ENCODE measurements at places on chromosomes 13 and 19.
A peak's percentile ranks its signal among the peaks of the same experiment; 100 is the strongest.

DNA sequence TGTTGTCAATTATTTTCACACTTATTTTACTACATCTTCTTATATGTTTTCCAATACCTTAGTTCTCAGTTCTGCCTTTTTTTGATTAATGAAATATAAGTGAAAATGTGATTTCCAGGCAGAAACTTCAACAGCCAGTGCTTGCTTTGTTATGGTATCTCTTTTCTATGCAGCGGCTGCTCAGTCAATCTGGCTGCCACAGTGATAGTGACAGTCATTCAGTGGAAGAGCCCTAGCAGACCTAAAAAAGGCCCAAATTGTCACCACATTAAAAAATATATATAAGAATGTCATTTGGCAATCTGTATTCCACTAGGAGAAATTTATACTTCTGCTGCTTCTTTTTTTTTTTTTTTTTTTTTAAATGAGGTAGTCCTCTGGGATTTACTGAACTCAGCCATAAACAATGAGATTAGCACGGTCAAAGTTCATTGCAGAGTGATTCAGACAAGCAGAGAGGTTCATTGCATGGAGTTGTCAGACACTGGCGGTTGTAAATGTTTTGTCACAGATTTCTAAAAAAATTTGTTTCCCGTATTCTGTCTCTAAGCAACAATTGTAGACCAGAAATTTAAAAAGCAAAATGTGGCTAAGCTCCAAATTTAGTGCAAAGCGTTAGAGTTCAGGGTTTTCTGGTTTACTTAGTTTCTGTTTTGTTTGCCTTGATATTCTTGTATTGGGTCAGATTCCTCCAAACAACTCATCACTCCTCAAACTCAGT is 94.7 kb upstream of the PRR20A start:
- DNase-seq = no peak

GRCh38 chr13:77300176-77301037 is 26.5 kb downstream of the MYCBP2 start:
- no peak for DNase-seq

GRCh38 chr19:13398780-13399726 is 107.2 kb downstream of the CACNA1A start:
- no peak for DNase-seq

DNA sequence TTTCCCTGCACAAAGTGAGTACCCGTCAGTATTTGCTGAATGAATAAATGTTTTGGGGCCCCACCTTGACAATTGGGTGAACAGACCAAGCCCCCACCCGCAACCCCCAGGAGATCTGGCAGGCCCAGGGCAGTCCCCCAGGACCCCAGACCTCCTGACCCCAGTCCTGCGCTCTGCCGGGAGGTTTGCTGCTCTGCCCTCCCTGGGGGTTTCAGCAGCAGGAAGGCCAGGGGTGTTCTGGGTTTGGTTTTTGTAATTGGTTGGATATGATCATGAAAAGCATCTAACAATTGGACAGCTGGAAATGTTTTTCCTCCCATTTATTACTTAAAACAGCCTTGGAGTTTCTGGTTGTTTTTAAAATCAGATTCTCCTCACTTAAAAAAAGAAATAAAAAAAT is 193.8 kb downstream of the URI1 start:
- DNase-seq = no peak

- no peak for DNase-seq
Measured at GRCh38 chr19:15666883-15667282, 6.0 kb upstream of the CYP4F12 start.

GRCh38 chr13:53890696-53891095 is 862.1 kb downstream of the OLFM4 start:
- DNase-seq = no peak

GRCh38 chr19:35153701-35154524 is 622 bp upstream of the FXYD5 start:
- peak; percentile 26 for DNase-seq

- no peak for DNase-seq
Measured at GRCh38 chr19:41956621-41957020, 2.5 kb downstream of the RABAC1 start.

DNA sequence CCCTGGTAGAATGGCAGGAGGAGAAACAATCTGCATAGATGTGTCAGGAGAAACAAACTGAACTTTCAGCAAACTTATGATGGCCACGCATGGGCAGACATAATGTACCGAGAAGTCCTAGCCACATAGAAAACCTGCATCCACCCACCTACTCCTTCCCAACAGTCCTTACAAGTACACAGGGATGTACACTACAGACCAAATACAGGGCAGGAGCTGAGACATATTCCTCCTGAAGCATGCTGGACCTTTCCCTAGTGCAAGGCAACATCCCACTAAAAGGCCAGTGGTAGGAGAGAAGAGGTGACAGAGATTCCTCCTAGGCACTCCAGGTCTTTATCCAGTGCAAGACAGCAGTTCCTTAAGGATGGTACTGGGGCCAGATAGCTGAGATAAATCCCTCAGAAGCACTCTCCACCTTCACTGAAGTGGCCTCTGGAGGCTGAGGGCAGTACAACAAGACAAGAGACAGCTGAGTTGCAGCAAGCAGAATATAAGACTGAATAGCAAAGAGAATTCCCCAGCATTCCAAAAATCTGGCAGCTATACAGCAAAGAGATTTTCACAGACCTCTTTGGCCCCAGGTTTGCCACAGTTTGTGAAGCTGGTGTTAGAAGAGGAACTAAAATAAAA is 18.3 kb downstream of the VWA8 start:
- no peak for DNase-seq

- DNase-seq = peak; percentile 98
Measured at GRCh38 chr19:2819540-2820111, at the start of gene ZNF554. Gene ZNF554 (plus strand): TSS chr19:2819868. CDS start chr19:2820072, 204 bp downstream.
